ENCODE measurements at places on chromosomes 6 and 20. TPM values are rescaled to one million over a fixed set of nuclear protein-coding genes. Genes with fewer than 3 reads are reported as not detected.

GRCh38 chr20:10603971-10604864 is 69.6 kb downstream of the JAG1 start:
- peaks cover 7% of the 10 kb centered on the region for H3K4me1 ChIP-seq
- no peak overlapping the region for H3K4me3 ChIP-seq
- no peaks in the 10 kb centered on the region for H3K36me3 ChIP-seq
- DNase-seq: peak; percentile 22
- H3K27ac ChIP-seq: no peak overlapping the region

The C6orf58 gene
- total RNA-seq: not detected

- no peak for DNase-seq
- no peaks in the 10 kb centered on the region for H3K36me3 ChIP-seq
- no peak overlapping the region for H3K27ac ChIP-seq
- H3K4me3 ChIP-seq: no peak overlapping the region
- H3K27me3 ChIP-seq: no peaks in the 10 kb centered on the region
Measured at GRCh38 chr6:78749326-78749725, 118.0 kb upstream of the IRAK1BP1 start.

- no peak overlapping the region for H3K27ac ChIP-seq
- no peak overlapping the region for H3K4me3 ChIP-seq
- H3K27me3 ChIP-seq: no peaks in the 10 kb centered on the region
- peaks cover 3% of the 10 kb centered on the region for H3K4me1 ChIP-seq
- no peaks in the 10 kb centered on the region for H3K36me3 ChIP-seq
- no peak for DNase-seq
Measured at GRCh38 chr6:159172091-159172491, 2.9 kb downstream of the FNDC1 start.

DNA sequence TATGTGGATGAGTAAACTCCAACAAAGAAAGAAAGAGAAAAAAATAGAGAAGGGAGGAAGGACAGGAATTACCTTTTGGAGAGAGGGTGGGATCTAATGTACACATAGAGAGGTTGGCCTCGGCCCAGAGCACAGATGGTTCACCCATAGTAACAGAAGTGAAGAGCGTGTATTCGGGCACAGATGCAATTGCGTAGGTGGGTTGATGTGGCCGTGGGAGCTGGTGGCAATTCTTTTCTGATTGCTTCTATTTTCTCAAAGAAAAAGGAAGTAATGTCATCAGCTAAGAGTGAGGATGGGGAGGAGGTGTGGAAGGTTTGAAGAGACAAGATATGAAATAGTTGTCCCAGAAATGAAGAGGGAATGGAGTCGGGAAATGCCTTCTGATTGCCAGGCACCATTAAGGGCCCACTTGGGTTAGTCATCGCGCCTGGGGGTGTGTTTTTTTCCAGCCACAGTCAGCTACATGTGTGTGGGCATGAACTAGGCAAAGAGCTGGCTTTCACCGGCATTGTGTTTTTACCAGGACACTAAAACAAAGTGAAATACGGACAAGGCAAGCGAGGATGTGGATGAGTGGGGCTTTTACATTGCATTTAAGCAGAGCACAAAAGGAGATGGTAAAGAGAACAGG is 158.7 kb downstream of the SYNE1 start:
- no peaks in the 10 kb centered on the region for H3K4me1 ChIP-seq
- no peak overlapping the region for H3K4me3 ChIP-seq
- H3K27ac ChIP-seq: no peak overlapping the region

- no peaks in the 10 kb centered on the region for H3K27me3 ChIP-seq
- H3K4me3 ChIP-seq: no peak overlapping the region
- H3K27ac ChIP-seq: no peak overlapping the region
- DNase-seq: no peak
Measured at GRCh38 chr6:32073101-32073500, 34.9 kb downstream of the CYP21A2 start.

- H3K4me1 ChIP-seq: no peaks in the 10 kb centered on the region
- H3K27me3 ChIP-seq: no peaks in the 10 kb centered on the region
- no peak overlapping the region for H3K4me3 ChIP-seq
- no peaks in the 10 kb centered on the region for H3K36me3 ChIP-seq
- DNase-seq: no peak
- no peak overlapping the region for H3K27ac ChIP-seq
Measured at GRCh38 chr20:9439806-9440205, 74.6 kb upstream of the LAMP5 start.

GRCh38 chr6:164023535-164023934 is 609.0 kb downstream of the QKI start:
- H3K4me1 ChIP-seq: no peaks in the 10 kb centered on the region
- H3K27me3 ChIP-seq: no peaks in the 10 kb centered on the region
- no peak overlapping the region for H3K27ac ChIP-seq
- no peaks in the 10 kb centered on the region for H3K36me3 ChIP-seq

DNA sequence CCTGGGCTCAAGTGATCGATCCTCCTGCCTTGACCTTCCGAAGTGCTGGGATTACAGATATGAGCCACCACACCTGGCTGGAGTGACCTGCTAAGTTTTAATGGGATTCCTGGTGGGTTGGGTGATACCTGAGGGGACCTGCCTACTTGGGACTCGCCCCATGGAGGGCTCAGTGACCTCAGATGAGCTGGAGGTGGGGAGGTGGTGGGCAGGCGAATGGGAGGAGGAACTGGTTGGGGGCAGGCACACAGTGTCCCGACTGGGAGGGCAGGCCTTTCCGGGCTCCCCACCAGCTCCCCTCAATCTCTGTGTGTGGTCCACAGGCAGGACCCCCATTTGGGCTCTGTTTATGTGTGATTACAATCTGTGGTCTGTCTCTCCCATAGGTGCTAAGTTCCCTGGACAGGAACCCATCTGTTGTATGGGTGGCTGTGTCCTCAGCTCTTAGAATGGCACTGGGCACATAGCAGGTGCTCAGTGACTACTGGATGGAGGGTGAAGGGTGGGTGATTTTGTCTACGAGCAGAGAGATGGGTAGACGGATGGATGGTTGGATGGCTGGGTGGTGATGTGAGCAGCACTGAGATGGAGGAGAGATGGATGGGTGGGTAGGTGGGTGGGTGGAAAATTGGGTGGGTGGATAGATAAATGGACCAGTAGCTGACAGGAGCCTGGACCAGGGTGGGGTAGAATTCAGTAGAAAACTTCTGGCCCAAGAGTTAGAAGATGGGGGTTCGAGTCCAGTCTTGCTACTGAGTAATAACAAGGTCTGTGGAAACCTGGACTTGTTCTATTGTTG is 23.8 kb downstream of the CEBPB start:
- H3K4me1 ChIP-seq: no peaks in the 10 kb centered on the region
- H3K27me3 ChIP-seq: no peaks in the 10 kb centered on the region
- H3K27ac ChIP-seq: no peak overlapping the region
- DNase-seq: no peak
- no peaks in the 10 kb centered on the region for H3K36me3 ChIP-seq

DNA sequence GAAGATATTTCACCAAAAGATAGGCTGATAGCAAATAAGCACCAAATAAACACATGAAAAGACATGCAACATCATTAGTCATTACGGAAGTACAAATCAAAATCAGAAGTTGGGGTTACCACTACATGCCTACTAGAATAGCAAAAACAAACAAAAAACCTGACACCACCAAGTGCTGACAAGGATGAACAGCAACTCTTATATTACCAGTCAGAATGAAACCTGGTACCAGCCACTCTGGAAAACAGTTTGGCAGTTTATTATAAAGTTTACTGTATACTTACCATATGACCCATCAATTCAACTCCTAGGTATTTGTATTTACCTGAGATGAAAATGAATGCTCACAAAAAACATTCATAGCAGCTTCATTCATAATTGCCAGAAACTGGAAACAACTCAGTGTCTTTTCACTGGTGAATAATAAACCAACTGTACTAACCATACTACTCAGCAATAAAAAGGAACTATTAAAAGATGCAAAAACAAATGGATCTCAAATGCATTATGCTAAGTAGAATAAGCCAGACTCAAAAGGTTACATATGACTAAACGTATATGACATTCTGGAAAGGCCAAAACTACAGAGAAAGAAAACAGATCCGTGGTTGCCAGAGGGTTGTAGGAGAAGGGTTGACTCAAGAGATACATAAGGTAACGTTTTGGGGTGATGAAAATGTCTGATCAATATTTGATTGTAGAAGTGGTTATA is 33.0 kb downstream of the NUP153 start:
- no peak for DNase-seq
- H3K36me3 ChIP-seq: no peaks in the 10 kb centered on the region
- H3K4me3 ChIP-seq: no peak overlapping the region
- H3K27me3 ChIP-seq: no peaks in the 10 kb centered on the region
- H3K27ac ChIP-seq: no peak overlapping the region
- peaks cover 5% of the 10 kb centered on the region for H3K4me1 ChIP-seq

- H3K4me3 ChIP-seq: no peak overlapping the region
- H3K27me3 ChIP-seq: no peaks in the 10 kb centered on the region
- no peaks in the 10 kb centered on the region for H3K36me3 ChIP-seq
- H3K4me1 ChIP-seq: no peaks in the 10 kb centered on the region
- no peak overlapping the region for H3K27ac ChIP-seq
- no peak for DNase-seq
Measured at GRCh38 chr6:62612471-62612870, 326.4 kb upstream of the KHDRBS2 start.

The FABP7 gene
- not detected for total RNA-seq

DNA sequence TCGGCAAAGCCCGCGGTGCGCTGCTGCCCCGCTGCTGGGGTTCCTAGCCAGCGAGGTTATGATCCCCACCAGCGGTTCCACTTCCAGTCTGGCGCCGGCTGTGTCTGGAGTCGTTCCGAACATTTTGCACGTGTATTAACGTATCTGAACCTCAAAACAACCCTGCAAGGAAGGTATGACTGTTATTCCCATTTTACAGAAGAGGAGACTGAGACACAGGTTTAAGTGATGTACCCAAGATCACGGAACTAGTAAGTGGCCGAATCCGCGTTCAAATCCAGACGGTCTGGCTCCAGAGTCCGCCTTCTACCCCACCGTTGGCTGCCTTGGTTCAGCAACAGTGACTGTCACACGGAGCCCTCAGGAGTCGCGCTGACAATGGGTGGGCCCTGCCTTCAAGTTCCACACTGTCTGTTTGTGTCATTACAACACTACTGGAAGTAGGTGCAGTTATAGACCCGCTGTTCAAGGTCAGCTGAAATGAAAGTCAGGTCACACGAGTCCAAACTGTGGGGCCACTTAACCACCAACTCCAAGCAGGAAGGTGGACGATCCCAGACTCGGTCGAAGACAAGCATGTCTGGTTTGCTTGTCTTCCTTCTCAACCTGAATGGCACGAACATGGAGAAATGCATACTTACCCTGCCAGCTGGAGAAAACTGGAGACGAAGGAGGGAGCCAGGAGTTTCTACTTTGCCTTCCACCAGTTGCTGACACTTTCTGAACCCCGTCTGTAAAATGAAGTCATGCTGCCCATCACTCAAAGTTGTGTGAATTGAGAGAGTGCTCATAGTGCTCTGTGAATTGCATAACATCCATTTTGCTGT is 803 bp upstream of the SRXN1 start:
- no peak for DNase-seq
- H3K4me3 ChIP-seq: peak overlapping the region; percentile 56
- H3K27me3 ChIP-seq: no peaks in the 10 kb centered on the region

The TINAG gene
- total RNA-seq: not detected

DNA sequence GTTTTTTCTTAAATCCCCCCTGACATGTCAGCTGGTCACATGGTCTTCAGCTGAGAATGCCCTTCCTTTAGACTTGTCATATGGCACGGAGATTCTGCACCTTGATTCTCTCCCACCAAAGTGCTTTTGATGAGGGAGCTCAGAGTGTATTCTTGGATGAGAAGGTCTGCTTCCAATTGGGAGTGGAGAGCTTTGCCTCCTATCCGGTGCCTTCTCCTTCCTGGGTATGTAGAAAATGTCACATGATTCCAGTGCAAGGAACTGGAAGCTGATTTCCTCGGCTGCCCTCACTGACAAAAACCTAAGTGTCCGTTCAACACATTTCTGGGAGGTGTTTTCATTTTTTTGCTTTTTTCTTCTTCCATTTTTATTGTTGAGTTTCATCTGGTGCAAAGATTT is 197.2 kb downstream of the TFAP2C start:
- H3K27me3 ChIP-seq: no peaks in the 10 kb centered on the region
- no peak overlapping the region for H3K27ac ChIP-seq
- H3K4me3 ChIP-seq: no peak overlapping the region
- H3K4me1 ChIP-seq: no peaks in the 10 kb centered on the region

The NFATC2 gene
- 5.1 TPM for total RNA-seq

- H3K4me3 ChIP-seq: no peak overlapping the region
- no peaks in the 10 kb centered on the region for H3K27me3 ChIP-seq
Measured at GRCh38 chr6:43977404-43978111, 149.7 kb downstream of the MRPL14 start.

- no peak overlapping the region for H3K4me3 ChIP-seq
- H3K27ac ChIP-seq: no peak overlapping the region
- no peaks in the 10 kb centered on the region for H3K36me3 ChIP-seq
- H3K4me1 ChIP-seq: no peaks in the 10 kb centered on the region
Measured at GRCh38 chr6:117328005-117328389, 62.6 kb downstream of the VGLL2 start.

DNA sequence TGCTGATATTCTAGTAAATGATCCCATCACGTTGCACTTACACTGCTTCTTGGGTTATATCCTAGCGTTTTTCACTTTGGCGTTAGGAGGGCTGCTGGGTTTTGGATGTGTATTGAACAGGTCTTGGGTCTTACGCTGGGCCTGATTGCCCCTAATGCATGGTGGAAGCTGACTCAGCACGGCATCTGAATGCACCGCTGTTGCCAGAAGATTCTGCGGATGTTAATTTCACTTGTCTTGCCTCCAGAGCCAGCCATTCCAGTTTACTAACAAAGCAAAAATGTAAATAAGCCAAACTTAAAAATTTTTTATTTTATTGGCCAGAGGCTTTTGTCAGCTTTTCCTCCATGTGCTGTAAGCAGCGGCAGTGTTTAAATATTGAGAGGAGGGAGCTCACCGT is 233.5 kb downstream of the TMEM242 start:
- peaks cover 14% of the 10 kb centered on the region for H3K4me1 ChIP-seq
- H3K27ac ChIP-seq: no peak overlapping the region
- H3K4me3 ChIP-seq: no peak overlapping the region
- no peaks in the 10 kb centered on the region for H3K27me3 ChIP-seq
- H3K36me3 ChIP-seq: no peaks in the 10 kb centered on the region

DNA sequence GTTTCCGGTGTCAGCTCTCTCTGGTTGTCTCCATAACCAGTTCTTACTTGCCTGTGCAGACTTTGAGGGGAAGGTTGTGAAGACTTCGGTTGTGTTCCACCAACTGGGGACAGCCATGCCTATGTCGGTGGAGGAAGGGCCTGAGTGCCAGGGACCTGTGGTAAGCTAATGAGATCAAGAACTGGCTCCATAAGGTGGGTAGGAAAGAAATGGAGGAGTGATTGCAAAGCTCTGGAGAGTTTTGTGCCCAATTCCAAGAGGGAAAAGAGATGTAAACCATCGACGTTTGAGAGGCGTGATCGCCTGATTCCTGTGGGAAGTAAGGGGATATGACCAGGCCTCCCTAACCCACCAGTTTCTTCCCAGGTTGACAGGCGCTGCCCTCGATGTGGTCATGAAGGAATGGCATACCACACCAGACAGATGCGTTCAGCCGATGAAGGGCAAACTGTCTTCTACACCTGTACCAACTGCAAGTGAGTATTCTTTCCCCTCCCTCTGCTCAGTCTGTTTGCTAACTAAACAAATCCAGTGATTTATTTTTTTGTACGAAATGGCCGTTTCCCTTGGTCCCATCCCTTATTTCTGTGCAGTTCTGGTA is 893 bp downstream of the POLR1H start:
- H3K36me3 ChIP-seq: no peaks in the 10 kb centered on the region
- peaks cover 5% of the 10 kb centered on the region for H3K4me1 ChIP-seq
- H3K27me3 ChIP-seq: no peaks in the 10 kb centered on the region
- H3K27ac ChIP-seq: peak overlapping the region; percentile 1
- peak; percentile 20 for DNase-seq

Measured in ovary (tissue), 10 donors.